Hypothalamus (tissue), 51 donors: ENCODE measurements at places on chromosomes 1 and 21.

GRCh38 chr1:28646040-28646439 lies 2.4 kb upstream of the RNU11 start:
- no peak for DNase-seq

DNA sequence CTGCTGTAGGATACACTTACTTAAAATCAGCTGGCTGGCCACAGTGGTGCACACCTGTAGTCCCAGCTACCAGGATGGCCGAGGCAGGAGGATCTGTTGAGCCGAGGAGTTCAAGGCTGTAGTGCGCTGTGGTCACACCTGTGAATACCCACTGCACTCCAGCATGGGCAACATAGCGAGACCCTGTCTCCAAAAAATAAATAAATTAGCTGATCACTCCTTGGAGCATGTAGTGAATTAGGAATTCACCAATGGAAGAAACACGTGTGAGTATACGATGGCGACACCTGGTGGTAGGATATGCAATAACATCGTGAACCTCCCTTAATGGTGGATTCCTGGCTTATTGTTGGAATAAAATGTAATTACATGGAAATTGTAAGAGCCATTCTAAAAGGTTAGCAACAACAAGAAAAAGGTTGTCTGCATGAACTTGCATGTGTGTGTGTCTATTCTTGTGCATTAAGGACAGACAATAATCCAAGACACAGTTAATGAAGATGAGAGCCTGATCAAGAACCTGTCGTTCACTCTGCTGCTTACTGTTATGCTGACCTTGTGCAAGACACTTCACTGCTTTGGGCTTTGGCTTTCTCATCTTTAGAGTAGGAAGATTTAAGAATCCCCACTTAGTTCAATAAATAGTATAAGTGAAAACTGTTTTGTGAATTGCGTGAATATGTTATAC lies 38.6 kb upstream of the COX20 start:
- DNase-seq, result peak; percentile 15

GRCh38 chr1:110464340-110464739 lies 13.4 kb downstream of the PROK1 start:
- DNase-seq, result no peak

- no peak for DNase-seq
These were observed 227.2 kb upstream of the ST6GALNAC5 start for GRCh38 chr1:76640092-76640491.

DNA sequence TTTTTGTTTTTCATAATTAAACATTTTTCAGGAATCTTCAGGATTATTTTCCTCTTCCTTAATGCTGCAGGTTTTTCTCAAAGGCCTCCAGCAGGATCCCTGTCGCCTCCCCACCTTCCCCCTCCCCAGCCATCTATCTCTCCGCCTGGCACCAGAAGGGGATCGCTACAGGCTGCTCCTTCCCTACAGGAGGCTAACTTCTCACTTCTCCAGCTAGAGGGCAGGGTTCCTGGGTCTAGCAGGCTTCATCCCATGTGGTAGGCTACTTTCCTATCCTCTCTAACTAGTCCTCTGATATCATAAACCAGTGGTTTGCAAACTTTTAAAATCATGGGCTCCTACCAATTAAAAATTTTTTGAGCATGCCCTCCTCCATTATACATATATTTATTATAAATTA lies 104.1 kb downstream of the KCNN3 start:
- DNase-seq, result no peak

DNA sequence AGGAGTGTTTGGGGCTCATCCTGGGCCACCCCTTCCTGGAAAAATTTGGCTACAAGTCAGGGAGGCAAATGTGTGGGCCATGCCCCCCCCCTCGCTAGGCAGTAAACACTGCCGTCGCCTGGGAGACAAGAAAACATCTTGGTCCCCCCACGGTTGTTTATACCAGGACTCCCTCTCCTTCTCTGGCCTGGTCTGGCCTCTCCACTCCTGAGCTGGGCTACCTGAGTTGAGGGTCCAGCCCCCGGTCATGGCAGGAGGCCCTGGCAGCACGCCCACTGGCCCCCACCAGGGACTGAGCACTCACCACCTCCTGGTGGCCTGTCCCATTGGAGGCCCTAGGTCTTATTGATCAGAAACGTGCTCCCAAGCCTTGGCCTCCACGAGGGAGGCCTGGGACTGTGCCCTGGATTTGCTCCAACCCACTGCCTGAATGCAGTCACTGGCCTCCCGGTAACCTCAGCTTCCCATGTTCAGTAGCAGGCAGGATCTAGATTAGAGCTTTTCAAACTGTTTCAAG lies 15.8 kb downstream of the KCNQ4 start:
- no peak for DNase-seq

- DNase-seq, result no peak
These were observed 35.5 kb upstream of the SLC19A1 start for GRCh38 chr21:45577801-45578175.

DNA sequence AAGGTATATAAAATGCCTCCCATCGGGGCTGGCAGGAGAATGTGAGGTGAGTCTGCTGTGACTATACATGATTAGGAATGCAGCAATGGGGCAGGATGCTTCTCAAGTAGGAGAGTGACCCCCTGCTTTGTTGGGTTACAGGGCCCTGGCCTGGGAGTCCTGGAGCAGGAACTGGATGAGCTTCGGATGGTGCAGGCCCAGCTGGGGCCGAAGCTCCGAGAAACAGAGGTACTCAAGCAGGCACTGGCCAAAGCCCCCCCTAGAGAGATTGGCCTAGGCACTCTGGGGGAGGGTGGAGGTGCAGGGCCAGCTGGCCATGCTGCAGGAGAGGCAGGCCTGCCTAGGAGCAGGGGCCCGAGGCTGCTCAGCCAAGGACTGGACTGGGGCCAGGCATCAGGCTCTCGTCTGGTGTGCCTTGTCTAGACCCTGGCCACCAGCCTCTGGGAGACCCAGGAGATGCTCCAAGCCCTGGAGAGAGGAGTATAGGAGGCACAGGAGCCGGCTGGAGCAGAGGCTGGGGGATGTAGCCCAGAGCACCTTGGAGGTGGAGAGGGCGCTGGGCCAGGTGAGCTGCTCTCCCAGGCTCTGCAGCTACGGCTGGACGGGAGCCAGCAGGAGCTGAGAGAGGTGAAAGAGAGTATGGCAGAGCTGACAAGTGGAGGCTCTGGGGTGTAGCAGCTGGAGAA lies 32.8 kb upstream of the PKP1 start:
- DNase-seq, result no peak

DNA sequence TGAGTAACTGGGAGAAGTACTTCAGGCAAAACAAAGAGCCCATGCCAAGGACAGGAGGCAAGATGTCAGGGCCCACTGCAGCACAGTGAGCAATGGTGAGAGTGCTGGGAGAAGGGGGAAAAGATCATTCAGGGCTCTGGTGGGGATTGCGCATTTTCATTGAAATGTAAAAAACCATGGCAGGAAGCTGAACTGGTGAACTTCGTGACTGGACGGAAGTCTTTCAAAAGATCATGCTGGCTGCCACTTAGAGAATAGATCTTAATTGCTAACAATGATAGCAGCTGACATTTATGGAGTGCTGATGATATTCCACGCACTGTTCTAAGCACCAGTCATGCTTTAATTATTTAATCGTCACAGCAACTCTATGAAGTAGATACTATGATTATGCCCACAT lies 107.0 kb downstream of the TGFBR3 start:
- DNase-seq, result no peak

- no peak for DNase-seq
These were observed 140.7 kb upstream of the AJAP1 start for GRCh38 chr1:4513685-4514084.

DNA sequence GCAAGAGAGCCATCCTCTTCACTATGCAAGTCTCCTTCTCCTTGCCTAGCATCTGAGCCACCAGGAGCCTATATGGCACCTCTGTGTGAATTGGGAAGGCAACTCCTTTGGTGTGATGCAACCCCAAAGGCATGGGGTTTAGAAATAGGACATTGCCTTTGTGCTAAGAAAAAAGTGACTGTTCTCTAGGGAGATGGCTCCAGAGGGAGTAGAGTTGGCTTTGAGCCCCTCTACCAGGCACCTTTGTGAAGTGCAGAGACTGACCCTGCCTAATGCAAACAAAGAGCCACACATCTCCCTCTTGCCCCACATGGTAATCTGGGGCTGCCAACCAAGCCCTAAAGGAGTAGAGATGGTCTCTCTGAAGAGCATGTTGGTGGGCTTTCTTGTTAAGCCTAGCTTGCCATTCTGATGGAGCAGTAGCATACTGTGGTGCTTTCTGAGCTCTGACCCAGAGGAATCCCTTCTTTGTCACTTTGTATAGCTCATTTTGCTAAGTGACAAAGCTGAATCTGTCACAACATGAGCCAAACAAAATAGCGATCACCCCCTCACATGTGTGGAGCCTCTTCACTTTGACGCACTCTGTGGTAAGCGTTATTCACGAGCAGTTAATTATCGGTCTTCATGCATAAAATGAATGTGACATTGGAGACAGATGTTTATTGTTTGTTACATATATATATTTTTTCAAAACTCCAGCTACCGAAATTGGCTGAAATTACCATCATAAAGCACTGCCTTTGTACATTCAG lies 74.4 kb downstream of the RWDD3 start:
- no peak for DNase-seq

GRCh38 chr21:16055014-16055413 lies 325.2 kb downstream of the USP25 start:
- DNase-seq, result no peak

DNA sequence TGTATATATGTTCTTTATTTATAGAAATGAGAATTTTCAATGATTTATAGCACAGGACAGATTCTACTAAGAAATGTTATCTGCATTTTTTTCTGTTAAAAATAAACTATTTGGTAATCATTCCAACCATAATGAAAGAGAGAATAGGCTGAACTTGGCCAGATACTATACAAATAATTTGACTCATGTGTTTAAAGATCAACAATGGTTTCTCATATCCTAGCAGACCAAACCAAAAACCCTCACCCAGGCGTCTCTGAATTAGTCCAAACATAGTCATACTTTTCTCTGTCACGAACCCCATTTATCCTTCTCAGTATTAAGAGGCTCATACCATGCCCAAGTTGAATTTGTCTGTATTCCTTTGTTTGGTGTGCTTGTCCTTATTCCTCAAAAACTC lies 40.3 kb downstream of the RPE65 start:
- no peak for DNase-seq

DNA sequence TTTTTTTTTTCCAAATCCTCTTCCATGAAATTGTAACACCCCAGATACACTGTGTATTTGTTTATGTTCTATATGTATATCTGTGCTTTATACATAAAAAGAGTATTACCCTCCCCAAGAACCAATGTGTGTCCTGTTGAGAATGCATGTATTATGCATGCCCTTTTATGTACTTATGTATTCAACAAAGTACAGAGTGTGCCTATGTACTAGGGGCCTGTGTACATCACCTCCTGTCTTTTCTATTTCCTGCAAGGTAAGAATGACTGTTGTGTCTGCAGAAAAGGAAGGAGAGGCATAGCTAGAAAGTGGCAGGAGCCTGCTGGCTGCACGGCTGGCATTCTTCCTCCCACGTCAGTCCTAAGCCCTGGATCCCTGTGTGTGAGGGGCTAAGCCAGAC lies 7.0 kb downstream of the TMEM61 start:
- no peak for DNase-seq

DNA sequence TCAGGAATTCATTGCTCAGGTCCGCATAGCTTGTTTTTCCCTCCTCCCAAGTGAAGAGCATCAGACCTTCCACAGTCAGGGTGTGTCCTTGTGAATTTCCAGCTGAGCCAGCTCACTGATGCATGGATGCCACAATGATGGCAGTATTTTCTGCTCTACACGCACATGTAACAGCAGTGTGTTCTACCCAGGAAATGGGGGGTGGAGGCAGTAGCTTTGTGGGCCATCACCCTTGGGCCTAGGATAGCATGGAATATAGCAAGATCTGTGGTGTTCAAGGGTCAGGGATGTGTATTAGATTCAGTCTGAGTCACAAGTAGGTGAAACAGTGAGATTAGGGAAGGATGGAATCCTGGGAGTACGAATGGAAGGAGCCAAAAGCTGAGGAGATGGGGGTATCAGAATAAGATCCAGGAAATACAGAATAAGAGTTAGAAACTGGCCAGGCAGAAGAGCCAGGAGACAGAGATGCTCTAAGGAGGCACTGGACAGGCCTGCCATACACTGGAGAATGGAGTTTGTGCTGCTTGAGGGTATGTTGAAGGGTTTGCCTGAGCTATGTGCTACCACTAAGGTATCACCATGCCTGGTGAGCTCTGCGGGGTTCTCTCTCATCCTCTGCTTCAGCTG lies 90.6 kb upstream of the CNIH3 start:
- DNase-seq, result no peak

DNA sequence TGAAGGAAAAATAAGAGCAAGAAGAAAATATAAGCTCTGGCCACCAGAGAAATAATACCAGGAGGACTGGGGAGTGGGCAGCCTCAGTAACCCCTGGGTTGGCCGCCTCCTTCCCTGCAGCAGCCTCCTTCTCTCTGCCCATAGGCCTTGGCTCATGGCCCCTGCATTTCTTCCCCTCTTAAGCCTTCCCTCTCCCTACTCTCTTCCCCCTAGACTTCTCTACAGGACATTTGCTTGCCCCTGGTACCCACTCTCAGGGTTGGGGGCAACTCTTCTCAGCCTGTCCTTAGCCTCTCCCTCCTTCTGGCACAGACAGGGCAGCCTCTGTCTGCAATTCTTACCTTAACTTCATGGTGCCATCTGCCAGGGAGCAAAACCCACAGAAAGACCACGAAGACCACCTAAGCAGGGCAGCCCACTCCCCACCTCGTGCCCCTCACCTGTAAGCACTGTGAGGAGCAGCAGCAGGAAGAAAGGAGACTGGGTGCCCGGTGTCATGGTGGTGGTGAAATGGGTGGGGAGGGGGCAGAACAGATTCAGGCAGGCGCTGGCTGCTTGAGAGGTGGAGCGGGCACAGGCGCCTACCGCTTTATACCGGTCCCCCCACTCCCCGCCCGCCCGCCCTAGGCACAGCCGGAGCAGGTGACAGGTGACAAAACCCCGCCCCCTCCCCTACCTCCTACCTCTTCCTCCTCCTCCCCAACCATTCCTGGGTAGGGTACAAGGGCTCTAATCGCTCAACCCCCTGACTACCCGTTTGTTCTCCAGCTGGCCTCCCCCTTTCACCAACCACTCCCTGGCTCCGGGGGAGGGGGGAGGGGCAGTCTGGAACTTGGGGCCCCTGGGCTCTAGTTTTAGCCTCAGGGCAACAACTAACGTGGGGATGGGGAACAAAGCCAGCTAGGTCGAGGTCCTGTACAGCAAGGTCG lies 15.1 kb downstream of the THBS3 start:
- DNase-seq, result no peak

DNA sequence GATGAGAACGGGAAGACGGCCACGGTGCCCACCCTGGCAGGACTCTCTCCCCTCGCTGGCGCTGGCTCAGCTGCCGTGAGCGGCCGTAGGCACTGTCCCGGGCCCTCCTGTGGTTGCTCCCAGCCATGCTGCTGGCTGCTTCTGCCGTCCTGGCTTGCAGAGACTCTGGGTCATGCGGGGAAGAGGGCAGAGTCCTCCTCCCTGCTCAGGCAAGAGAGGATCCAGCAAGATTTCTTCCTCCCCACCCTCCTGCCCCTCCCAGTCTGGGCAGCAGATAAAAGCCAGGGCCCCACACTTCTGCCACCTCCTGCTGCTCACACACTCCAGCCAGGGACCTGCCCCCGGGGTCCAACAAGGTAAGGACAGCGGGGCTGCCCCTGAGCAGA lies 60.1 kb downstream of the AGPAT3 start:
- DNase-seq, result no peak
